Neural progenitor cell (in vitro differentiated cells): ENCODE measurements at places on chromosomes 2 and 18. TPM values are rescaled to one million over a fixed set of nuclear protein-coding genes. Genes with fewer than 3 reads are reported as not detected.

DNA sequence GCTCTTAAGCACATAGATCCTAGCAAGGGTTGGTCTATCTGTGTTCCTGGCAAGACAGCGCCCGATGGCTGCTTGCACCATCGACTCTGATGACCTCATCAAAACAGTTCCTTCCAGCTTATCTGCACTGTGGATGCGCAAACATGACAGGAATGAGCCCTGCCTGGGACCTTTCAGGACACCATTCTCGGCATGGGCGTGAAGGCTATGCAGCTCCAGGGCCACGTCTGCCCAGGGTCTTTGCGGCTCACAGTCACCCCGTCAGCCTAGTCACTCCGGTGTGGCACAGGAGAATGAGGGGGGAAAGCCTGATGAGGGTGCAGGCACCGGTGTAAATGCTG lies 147.8 kb upstream of the TWIST2 start:
- H3K27ac ChIP-seq, result no peak overlapping the region
- H3K4me3 ChIP-seq, result no peak overlapping the region
- no peaks in the 10 kb centered on the region for H3K4me1 ChIP-seq
- H3K36me3 ChIP-seq, result no peaks in the 10 kb centered on the region
- no peak for DNase-seq

- H3K4me1 ChIP-seq, result peaks cover 11% of the 10 kb centered on the region
- H3K27me3 ChIP-seq, result no peaks in the 10 kb centered on the region
- H3K4me3 ChIP-seq, result no peak overlapping the region
- no peaks in the 10 kb centered on the region for H3K36me3 ChIP-seq
Measured at GRCh38 chr2:65577654-65578053, 145.3 kb upstream of the SPRED2 start.

DNA sequence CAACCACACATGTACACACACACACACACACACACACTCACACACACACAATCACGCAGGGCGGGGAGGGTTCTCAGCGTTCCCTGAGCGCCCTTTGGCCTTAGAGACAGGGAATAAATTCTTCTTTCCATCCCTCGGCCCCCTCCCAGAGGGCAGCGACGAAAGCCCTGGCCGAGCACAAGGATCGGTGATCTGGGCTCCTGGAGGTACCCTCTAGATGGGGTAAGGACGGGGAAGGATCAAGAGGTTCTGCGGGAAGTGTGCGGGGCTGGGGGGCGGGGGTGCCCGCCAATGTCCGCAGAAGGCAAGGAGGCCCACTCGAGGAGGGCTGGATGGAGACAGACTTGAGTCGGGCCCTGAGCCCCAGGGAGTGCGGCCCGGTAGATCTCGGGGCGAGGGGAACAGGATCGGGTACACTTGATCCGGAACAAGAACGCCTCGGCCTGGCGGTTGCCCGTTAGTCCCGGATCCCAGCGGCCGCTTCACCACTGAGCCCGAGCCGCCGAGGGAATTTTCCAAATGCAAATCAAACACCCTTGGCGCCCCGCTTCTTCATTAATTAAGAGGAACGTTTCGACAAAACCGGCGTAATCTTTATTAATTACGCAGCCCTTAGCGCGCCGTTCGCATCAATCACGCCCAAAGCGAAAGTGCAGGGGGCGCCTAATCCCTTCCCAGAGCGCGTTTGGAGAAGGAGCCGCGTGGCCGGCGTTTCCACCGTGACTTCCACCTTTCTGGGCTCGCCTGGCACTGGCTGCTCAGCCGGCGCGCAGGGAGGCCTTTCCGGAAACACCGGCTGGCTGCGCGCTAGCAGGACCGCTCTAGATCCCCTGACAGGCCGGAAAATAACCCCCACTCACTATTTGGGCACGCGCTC lies 7.0 kb upstream of the PAX3 start:
- peaks cover 100% of the 10 kb centered on the region for H3K27me3 ChIP-seq
- no peaks in the 10 kb centered on the region for H3K36me3 ChIP-seq
- H3K4me1 ChIP-seq, result peaks cover 55% of the 10 kb centered on the region

DNA sequence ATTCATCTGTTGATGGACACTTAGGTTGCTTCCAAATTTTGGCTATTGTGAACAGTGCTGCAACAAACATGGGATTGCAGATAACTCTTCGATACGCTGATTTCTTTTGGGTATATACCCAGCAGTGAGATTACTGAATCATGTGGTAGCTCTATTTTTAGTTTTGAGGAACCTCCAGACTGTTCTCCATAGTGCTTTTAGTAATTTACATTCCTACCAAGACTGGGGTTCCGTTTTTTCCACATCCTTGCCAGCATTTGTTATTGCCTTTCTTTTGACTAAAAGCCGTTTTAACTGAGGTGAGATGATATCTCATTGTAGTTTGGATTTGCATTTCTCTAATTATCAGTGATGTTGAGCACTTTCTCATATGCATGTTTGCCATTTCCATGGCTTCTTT lies 200.3 kb downstream of the MBD5 start:
- no peak overlapping the region for H3K27ac ChIP-seq
- H3K4me1 ChIP-seq, result no peaks in the 10 kb centered on the region
- H3K4me3 ChIP-seq, result no peak overlapping the region
- DNase-seq, result no peak
- H3K27me3 ChIP-seq, result no peaks in the 10 kb centered on the region
- peaks cover 4% of the 10 kb centered on the region for H3K36me3 ChIP-seq

- H3K27me3 ChIP-seq, result no peaks in the 10 kb centered on the region
- H3K27ac ChIP-seq, result no peak overlapping the region
- no peak overlapping the region for H3K4me3 ChIP-seq
- H3K4me1 ChIP-seq, result peaks cover 7% of the 10 kb centered on the region
Measured at GRCh38 chr2:238093181-238094140, 6.7 kb upstream of the ESPNL start.

DNA sequence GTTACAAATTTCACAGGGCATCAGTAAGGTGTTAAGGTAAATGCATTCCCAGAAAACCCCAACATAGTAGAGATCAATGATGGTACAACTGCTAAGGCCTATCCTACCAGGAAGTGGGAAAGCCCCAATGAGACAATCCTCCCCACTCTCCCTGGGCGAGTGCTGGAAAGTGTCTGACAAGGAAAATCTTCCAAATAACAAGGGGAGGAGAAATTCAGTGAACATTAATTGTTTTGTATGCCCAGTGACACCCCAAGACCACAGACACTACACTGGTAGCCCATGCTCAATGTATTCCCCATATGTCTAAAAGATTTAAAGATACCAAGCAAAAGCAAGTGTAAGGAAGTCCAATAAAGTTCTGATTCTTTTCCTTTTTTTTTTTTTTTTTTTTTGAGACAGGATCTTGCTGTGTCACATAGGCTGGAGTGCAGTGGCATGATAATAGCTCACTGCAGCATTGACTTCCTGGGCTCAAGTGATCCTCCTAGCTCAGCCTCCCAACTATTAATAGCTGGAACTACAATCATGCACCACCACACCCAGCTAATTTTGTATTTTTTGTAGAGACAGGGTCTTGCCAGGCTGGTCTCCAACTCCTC lies 24.7 kb downstream of the B4GALT6 start:
- H3K4me3 ChIP-seq, result no peak overlapping the region
- DNase-seq, result no peak
- H3K36me3 ChIP-seq, result no peaks in the 10 kb centered on the region
- peaks cover 10% of the 10 kb centered on the region for H3K4me1 ChIP-seq
- no peaks in the 10 kb centered on the region for H3K27me3 ChIP-seq

DNA sequence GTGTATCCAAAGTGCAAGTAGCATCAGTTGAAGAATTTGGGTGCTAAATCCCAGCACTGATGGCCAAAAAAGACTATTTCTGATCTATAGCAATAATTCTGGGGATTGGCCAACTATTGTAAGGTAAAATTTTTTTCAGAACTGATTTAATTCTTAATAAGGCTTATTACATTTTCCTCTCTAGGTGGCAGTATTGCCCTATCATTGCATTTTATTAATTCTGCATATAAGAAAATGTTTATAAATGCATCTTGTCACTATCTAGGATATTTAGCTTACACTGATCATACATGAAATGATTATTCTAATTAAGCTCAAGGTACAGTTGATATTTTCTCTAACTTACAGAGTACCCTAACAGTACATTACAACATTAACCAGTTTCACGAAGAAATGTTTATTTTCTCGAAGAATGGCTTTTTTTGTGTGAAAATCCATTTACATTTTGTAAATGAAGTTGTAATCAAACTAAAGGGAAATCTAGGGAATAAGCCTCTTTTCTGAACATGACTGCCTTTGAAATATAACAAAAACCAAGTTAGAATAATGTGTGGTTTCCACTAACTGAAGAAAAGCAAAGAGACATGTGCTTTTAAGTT lies 11.0 kb downstream of the TTN start:
- H3K4me1 ChIP-seq, result peaks cover 8% of the 10 kb centered on the region
- no peak overlapping the region for H3K4me3 ChIP-seq
- no peak for DNase-seq
- no peaks in the 10 kb centered on the region for H3K27me3 ChIP-seq

DNA sequence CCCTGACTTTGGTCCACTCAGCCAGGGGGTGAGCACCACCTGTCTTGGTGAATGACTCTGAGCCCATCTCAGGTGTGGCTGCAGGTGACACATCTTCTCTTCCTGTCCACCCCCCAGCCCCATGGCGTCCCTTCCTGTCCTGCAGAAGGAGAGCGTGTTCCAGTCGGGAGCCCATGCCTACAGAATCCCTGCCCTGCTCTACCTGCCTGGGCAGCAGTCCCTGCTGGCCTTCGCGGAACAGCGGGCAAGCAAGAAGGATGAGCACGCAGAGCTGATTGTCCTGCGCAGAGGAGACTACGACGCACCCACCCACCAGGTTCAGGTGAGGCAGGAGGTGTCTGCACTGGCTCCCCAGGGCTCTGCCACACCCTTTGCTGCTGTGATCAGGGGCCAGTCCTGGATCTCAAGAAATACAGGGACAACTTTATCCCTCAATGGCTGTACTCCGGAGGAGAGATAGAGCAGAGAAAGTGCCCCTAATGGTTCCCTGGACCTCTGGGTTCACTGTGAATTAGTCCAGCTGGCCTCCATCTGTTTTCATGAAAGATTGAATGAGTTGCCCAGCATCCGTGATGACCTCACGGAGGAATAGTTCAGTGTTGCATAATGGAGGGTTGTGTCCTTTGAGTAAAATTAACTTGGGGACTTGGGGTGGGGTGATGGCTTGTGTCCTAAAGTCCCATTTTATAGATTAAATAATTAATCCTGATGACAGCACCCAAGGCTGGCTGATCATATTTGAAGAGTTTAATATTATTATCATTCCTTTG lies at the start of gene NEU2:
NEU2 (plus strand) TSS at position 122 of the 770 bp plus-strand sequence; CDS start at position 122, 0 bp downstream.
- H3K4me3 ChIP-seq, result no peak within 1 kb of the TSS
- H3K27me3 ChIP-seq, result no peaks in the 10 kb centered on the region
- H3K27ac ChIP-seq, result no peak within 1 kb of the TSS
- peaks cover 6% of the 10 kb centered on the region for H3K4me1 ChIP-seq
- H3K36me3 ChIP-seq, result no peaks in the 10 kb centered on the region

GRCh38 chr2:197992482-197993133 lies 188.2 kb downstream of the PLCL1 start:
- no peaks in the 10 kb centered on the region for H3K36me3 ChIP-seq
- no peaks in the 10 kb centered on the region for H3K27me3 ChIP-seq
- DNase-seq, result no peak
- no peaks in the 10 kb centered on the region for H3K4me1 ChIP-seq
- no peak overlapping the region for H3K4me3 ChIP-seq

GRCh38 chr2:20823917-20824316 lies 1.0 kb upstream of the LDAH start:
- H3K27ac ChIP-seq, result no peak overlapping the region
- DNase-seq, result no peak
- H3K4me3 ChIP-seq, result no peak overlapping the region
- H3K36me3 ChIP-seq, result no peaks in the 10 kb centered on the region
- peaks cover 39% of the 10 kb centered on the region for H3K27me3 ChIP-seq
- H3K4me1 ChIP-seq, result no peaks in the 10 kb centered on the region

DNA sequence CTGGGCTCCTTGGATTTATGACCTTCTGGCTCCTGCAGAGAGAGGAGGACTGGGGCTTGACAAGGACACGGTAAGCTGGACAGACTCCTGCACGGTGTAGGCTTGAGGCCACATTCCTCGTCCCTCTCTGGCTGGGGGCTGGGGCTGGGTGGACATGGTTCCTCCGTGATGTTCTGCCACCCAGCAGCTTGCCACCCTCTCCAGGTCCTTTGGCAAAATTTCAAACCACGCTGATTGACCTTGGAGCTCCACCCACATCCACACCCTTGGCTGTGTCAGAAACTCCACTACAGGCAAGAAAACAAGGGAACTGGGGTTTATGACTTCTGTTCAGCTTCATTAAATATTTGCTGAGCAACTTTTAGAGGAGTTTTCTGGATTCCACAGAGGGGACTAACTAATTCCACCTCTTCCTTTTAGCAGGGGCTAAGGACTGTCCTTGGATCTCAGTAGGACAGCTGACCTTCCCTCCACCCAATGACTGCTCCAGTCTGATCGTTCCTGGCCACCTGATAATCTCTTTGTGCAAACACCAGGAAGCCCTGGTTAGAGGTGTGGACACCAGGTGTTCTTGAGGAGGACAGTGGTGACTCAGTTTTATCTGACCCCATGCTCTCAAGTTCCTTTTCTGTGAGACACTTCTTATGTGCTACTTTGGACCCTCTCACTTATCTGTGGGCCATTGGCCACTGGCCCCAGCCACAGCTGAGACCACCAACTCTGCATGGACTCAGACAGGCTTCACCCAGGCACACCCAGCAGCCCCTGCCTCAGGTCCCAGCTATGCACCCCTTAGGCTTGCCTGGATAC lies 29.3 kb downstream of the GPR55 start:
- no peaks in the 10 kb centered on the region for H3K27me3 ChIP-seq
- H3K36me3 ChIP-seq, result no peaks in the 10 kb centered on the region
- H3K4me3 ChIP-seq, result no peak overlapping the region
- H3K27ac ChIP-seq, result no peak overlapping the region
- no peak for DNase-seq

DNA sequence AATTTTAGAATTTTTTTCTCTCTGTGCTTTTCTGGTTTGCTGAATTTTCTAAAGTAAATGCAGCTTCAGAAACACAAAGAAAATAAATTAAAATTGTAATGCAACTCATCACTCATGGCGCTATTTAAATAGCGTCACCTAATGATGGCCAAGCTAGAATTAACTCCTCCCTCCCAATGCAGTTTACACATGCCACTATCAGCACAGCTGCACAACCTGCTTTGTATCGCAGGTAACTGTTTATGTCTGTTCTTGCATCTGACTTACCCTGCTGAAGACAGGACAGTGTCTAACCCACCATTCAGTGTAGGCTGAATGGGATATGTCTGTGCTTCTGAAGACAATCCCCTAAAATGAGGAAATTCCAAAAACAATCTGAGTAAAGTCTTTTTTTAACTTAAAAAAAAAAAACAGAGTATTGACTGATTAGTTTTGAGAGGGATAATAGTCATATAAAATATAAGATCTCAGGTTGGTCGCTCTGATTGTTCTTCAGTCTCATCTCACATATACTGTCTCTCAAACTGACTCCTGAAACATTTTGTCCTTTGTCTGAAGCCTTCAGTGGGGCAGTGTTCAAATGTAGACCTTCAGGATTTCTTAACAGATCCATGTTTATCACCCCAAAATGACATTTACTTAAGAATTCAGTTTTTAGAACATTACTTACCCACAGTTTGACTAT lies 271.4 kb downstream of the ZEB2 start:
- H3K27me3 ChIP-seq, result no peaks in the 10 kb centered on the region
- H3K4me3 ChIP-seq, result no peak overlapping the region
- no peak overlapping the region for H3K27ac ChIP-seq
- no peaks in the 10 kb centered on the region for H3K36me3 ChIP-seq
- DNase-seq, result no peak

The MROH2A gene
- total RNA-seq, result not detected in 2 replicates

The UPP2 gene
- total RNA-seq, result not detected in 2 replicates

The CTLA4 gene
- total RNA-seq, result not detected in 2 replicates

The OR6B2 gene
- not detected in 2 replicates for total RNA-seq

The CNGA3 gene
- not detected in 2 replicates for total RNA-seq

The CD8B2 gene
- not detected in 2 replicates for total RNA-seq

The ACTR3 gene
- 120 and 175 TPM in 2 replicates for total RNA-seq

The GCKR gene
- total RNA-seq, result 2.2 TPM in 1 of 2 replicates, not detected in the other

The ARMC9 gene
- 42.8 and 45.8 TPM in 2 replicates for total RNA-seq

The FAM117B gene
- 15.0 and 17.5 TPM in 2 replicates for total RNA-seq

The KATNAL2 gene
- total RNA-seq, result 28.6 and 39.9 TPM in 2 replicates
